ENCODE measurements at places on chromosomes 13 and 19.

DNA sequence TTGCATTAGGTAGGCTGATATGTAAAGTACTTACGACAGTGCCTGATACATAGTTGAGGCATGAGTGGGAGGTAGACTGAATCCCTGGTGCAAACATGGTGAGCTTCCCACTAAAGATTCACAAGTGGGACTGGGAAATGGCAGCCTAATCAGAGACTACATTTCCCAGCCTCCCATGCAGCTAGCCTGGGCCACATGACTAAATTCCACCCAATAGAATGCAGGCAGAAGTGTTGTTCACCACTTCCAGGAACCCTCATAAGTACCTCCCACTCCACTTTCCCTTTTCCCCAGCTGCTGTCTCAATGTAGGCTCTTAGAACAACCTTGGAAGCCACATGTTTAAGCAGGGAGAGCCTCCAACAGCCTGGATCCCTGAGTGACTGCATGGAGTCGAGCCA lies 104.9 kb downstream of the CACNA1A start:
- DNase-seq = peak; percentile 16

GRCh38 chr13:99028890-99029289 lies 51.0 kb upstream of the DOCK9 start:
- DNase-seq = peak; percentile 36

- no peak for DNase-seq
Measured at GRCh38 chr19:2640563-2641331, 61.7 kb downstream of the GNG7 start.

DNA sequence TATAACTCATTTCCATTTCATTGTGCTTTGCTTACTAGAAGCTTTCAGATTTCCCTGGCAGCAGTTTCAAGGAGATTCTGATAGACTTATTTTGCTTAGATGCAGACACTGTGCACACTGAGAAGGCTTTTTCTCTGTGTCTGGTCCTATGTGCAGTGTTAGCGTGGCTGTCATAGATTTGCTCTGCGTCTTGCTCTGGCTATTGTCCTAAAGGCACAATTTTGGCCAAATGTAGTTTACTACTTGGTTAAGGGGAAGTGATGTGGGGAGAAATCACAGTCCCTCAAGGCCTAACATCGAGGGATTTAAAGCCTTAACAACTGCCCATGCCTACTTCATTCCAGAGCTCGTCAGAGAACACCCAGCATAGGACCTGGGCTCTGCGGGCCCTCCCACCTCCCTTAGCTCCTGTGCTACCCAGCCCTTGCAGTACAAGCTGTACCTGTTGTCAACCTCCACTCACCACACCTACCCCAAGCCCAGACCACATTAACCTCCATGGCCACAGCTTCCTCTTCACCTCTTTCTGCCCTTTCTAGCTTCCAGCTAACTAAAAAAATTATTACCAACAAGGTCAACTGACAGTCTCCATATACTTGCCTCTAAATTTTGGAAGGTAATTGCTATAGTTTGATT lies 38.9 kb upstream of the KATNAL1 start:
- peak; percentile 76 for DNase-seq

DNA sequence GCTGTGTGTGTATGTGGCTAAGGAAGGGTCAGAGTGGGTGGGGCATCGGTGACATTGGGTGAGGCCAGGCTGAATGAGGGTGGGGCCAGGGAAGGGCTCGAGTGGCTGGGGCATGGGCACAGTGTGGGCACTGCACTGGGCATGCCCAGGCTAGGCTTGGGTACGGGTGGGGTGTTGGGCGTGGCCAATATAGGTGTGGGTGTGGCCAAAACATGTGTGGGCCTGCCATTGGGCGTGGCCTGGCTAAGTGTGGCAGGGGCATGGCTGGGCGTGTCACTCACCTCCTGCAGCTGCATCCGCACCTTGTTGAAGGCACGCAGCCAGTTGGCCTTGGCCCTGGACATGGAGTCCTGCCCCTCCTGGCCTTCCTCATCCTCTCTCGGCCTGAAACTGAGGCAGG lies 33.2 kb downstream of the UNC13A start:
- no peak for DNase-seq
